ENCODE measurements at places on chromosomes 16 and 17. TPM values are rescaled to one million over a fixed set of nuclear protein-coding genes. Genes with fewer than 3 reads are reported as not detected.

GGA3 gene
- total RNA-seq, result 44.5 TPM

DCTPP1 gene
- 53.3 TPM for total RNA-seq

PDILT gene
- total RNA-seq, result not detected

ELMO3 gene
- total RNA-seq, result 68.3 TPM

ZMYND15 gene
- 5.3 TPM for total RNA-seq

SLC2A4 gene
- 7.6 TPM for total RNA-seq

MRPL28 gene
- 52.9 TPM for total RNA-seq

ITGA2B gene
- total RNA-seq, result 2.9 TPM

SPECC1 gene
- 83.8 TPM for total RNA-seq
